ENCODE measurements at places on chromosomes 5 and 9.

GRCh38 chr5:138033907-138034306 is 1.0 kb upstream of the FAM13B start:
- no peak for DNase-seq

GRCh38 chr5:64972591-64972990 is 203.9 kb downstream of the CWC27 start:
- DNase-seq: no peak

- DNase-seq: no peak
Measured at GRCh38 chr9:87530716-87531115, 33.0 kb downstream of the DAPK1 start.

DNA sequence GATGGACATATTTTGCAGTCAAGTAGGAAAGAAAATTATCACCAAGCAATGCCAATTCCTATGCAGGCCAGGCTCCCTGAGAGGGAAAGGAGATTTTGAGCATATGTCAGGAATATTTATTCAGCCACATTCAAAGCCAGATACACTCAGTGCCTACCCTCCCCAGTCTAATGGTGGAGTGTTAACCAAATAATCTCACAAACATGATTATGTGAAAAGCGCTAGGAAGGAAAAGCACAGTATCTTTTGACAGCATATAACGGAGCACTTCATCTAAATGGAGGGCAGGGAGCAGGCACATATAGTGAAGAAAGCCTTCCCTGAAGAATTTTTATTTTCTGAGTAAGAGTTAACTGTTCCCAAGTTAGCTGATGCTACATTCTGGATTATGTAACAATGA is 80.3 kb upstream of the SLC30A5 start:
- DNase-seq: no peak
